ENCODE measurements at places on chromosomes 4 and X. TPM values are rescaled to one million over a fixed set of nuclear protein-coding genes. Genes with fewer than 3 reads are reported as not detected.

Gene LRIT3
- 0.09 TPM for total RNA-seq

Gene TSPAN7
- 70.0 TPM for total RNA-seq

Gene DTHD1
- not detected for total RNA-seq

Gene SRPK3
- 195 TPM for total RNA-seq

Gene PLAC8
- 0.84 TPM for total RNA-seq

Gene CLIC2
- 3.8 TPM for total RNA-seq

Gene SPRY1
- 71.1 TPM for total RNA-seq

Gene SLC2A9
- total RNA-seq, result 2.4 TPM

Gene REELD1
- total RNA-seq, result not detected

Gene CCKAR
- not detected for total RNA-seq

Gene CABS1
- total RNA-seq, result not detected

Gene ANKRD37
- total RNA-seq, result 12.3 TPM

Gene PAGE2
- not detected for total RNA-seq

Gene NLRP2B
- total RNA-seq, result 0.04 TPM

Gene PPP2R2C
- total RNA-seq, result 0.09 TPM

Gene PASD1
- total RNA-seq, result 0.04 TPM

Gene PDGFRA
- 100 TPM for total RNA-seq

Gene SPANXA1
- not detected for total RNA-seq

Gene SSX5
- not detected for total RNA-seq

Gene NAP1L2
- total RNA-seq, result 1.3 TPM

Gene TCP11X2
- not detected for total RNA-seq

Gene NR0B1
- 0.27 TPM for total RNA-seq

Gene EDA
- total RNA-seq, result 12.3 TPM

Gene WNK3
- 4.3 TPM for total RNA-seq

Gene SHOX
- 2.3 TPM for total RNA-seq

Gene RNF150
- 37.6 TPM for total RNA-seq

Gene SLC9A7
- total RNA-seq, result 12.3 TPM

Gene XG
- 3.7 TPM for total RNA-seq

All from muscle of leg (tissue), 16 donors.